Kidney epithelial cell (primary cell): ENCODE measurements at places on chromosomes 7 and 10. TPM values are rescaled to one million over a fixed set of nuclear protein-coding genes. Genes with fewer than 3 reads are reported as not detected.

DNA sequence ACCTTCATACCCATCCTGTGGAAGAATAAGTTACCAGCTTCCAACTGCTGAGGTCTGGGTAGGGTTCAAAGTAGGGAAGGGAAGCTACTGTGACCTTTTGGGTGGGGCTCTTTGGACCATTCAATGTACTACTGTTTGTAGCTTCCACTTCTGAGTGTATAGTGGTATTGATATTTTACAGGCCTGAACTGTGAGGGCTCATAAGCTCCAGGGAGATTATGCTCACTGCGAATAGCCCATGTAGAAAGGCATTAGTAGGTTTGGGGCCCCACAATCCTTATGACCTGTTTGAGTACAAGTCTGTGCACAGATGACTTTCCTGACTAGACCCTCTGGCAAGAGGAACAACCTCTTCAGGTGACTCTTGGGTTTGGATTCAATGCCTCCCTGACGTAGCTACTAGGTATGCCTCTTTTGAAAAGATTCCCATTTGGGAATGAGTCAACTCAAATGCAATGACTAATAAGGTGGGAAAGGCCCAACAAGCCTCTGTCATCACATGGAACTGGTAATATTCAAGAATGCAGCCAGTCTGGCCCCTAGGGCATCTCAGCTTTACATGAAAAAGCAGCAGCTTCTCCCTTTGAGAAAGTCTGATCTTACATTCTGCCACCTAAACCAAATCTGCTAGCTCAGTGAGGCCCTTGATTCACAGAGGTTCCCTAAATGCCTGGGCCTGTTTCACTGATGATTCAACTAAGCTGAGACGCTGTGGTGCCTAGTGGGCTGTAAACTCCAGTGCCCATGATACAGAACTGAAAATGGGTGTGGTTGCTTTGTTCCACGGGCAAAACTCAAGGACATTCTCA is 79.8 kb downstream of the ABI1 start:
- DNase-seq: peak; percentile 89

DNA sequence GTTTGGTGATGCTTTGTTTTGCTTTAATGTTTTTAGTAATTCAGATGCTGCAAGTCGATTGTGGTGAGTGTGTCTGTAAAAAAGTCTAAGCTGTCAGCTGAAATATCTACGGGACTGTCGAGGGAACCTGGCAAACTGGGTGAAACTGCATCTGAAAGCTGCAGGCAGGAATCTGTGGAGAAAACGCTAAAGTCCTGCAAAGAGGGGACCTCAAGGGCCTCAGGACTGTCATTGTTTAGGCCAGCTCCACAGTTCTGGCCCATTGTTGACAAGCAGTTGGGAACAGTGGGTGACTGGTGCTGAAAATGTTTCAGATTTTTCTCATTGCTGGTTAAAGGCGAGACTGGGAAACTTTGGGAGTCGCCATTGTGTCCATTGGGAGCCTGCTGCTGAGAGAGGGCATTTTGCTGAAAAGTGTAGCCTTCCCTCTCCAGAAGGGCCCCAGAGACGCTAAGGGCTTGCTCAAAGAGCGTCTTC is 1.8 kb downstream of the HOXA2 start:
- no peak for DNase-seq

DNA sequence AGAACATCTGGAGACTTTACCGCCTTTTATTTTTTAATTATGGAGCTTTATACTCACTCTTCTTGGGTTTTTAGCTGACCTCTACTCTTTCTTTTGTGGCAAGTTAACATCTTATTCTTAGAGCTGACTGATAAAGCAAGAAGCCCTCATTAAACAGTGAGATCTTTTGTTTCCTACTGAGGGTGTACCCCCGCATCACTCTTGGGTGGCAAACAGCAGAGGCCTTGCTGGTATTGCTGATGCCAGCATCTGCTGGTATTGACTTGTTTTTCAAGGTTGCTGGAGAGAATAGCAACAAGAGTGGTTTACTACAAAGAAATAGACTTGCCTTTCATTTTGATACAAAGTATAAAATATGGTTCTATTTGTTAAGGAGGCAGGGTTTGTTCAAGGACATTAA is 154.7 kb downstream of the ARID5B start:
- DNase-seq: no peak

DNA sequence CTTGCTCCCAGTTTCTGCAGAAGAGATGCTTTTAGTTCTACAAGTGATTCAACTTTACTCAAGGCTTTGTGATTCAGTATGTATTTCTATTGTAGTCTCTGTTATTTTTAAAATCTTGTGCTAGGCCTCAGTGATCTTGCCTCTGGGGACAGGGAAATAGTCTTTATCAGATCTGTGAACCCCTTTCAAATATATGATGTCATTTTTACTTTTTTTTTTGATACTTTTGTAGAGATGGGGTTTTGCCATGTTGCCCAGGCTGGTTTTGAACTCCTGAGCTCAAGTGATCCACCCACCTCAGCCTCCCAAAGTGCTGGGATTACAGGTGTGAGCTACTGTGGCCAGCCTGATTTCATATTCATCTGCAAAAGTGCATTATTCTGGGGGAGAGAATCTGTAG is 3.4 kb downstream of the SNX10 start:
- no peak for DNase-seq

- DNase-seq: no peak
Measured at GRCh38 chr7:518630-519483, 789 bp downstream of the PDGFA start.

GRCh38 chr10:3765146-3765545 is 19.9 kb downstream of the KLF6 start:
- DNase-seq: no peak

DNA sequence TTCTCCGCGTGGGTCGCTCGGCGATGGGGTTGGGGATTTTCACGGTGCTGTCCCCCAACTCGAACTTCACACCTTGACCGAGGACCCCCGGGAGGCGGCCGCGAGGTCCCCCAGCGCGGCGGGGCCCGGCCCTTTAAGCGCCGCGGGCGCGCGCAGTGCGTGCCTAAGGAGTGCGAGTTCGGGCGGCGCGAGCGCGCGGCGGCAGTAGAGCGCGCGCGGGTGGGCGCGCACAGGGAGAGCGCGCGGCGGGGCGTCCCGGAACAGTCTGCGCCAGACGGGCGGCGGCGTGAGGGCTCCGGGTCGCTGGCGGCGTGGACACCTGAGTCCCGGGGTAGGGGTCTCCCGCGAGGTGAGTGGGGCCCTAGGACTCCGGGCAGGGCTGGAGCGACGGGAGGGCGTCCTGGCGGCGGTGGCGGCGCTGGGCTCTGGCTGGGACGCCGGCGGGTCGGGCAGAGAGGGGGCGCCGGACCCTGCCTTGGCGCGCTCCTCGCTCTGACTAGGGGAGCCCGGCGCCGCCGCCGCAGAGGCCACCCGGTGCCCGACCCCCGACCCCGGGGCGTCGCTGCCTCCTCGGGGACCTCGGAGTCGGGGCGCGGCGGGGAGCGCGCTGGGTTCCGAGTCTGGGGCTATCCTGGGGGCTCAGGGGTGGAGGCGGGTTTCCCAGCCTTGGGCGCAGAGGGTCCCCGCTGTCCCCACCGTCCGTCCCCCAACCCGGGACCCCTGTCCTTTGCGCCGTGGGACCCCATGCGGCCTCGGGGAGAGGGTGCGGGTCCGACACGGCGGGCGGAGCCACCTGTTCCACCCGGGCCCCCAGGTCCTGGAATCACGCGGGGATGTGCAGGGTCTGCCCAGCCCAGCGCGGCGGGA is at the start of gene PROSER2:
TSS of gene PROSER2 (plus strand) at position 235 of the 867 bp plus-strand sequence. CDS start 28,722 bp downstream, outside the sequence.
- DNase-seq: no peak

WDR86 gene
- 19.6 and 22.7 TPM in 2 replicates for total RNA-seq

CCDC3 gene
- total RNA-seq: 0.14 and 0.17 TPM in 2 replicates
